Esophagus squamous epithelium (tissue), 5 donors: ENCODE measurements at places on chromosomes 5 and 9.

GRCh38 chr9:116409638-116410037 is 256.0 kb downstream of the PAPPA start:
- no peak for DNase-seq

DNA sequence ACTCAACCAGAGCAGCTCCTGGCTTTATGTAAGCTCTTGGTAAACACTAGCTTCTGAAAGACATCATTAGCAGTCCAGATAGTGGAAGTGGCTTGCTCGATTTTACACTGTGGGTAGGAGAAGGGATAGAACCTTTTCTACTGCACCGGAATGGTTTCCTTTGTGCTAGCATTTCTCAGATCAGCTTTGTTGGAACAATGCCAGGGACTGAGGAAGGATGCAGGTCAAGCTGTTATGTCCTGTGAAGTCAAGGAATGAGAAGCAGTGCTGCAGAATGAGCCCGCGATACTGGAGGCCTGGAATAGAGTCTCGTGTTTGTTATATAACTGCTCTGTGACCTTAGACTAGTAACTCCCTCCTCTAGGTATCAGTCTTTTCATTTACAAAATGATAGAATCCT is 233.6 kb downstream of the GABRB2 start:
- DNase-seq, result no peak

GRCh38 chr5:173591056-173591514 is 25.4 kb downstream of the BOD1 start:
- no peak for DNase-seq

GRCh38 chr9:32486839-32487562 is 39.0 kb downstream of the RIGI start:
- DNase-seq, result no peak

- DNase-seq, result no peak
These were observed 28.1 kb downstream of the FRMPD1 start for GRCh38 chr9:37678789-37679273.

DNA sequence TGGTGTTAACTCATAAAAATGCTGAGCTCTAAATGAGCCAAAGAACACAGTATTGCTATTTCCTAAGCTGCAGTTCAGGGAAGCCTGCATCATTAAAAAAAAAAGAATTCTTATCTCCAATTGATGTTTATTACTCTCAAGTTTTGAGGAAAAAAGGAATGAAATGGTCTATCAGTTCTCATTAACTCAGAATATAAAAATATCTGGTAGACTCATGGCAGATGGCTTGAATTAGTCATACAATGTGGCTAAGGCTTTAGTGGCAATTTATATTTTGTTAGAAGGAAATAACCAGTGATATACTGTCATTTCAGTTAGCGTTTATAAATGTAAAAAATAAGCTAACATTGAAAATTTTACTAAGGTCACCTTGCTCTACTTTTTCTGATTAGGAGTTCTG is 1403.4 kb upstream of the C9orf72 start:
- DNase-seq, result no peak

DNA sequence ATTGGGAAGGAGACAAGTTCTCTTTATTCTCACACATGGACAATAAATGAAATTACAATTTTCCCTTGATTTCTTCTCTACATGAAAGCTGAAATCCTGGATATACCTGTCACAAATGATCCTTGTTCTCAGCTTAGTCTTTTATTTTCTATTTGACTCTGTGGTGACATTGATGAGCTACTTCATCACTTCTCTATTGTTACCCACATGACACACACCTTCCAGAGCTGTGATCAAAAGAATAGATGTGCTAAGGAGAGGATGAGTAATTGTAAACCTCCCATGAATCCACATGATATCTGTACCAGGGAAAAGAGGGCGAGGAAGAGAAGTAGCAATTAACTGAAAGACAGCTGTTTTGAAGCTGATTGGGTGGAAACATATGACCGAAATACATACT is 102.0 kb downstream of the CAVIN4 start:
- DNase-seq, result no peak

DNA sequence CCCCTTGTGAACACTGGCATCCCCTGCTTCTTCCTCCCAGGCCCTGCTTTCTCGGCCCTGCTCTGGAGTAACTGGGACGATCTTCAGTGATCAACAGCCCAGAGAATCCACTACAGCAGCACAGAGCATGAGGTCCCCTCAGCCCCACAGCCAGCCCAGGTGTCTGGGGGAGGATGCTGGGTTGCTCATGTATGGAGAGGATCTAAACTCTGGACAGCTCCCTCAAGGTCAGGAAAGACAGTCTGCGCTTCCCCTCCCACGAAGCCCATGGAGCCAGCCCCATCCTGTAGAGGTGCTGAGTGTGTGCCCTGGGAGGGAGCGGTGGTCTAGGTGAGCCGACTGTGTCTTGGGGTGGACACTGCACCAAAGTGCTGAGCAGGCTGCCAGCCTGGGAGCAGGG is 190.2 kb downstream of the GABBR2 start:
- no peak for DNase-seq

GRCh38 chr9:108884701-108885100 is 22.6 kb downstream of the ACTL7A start:
- no peak for DNase-seq

- DNase-seq, result peak; percentile 21
These were observed 29.9 kb downstream of the CD180 start for GRCh38 chr5:67166460-67167285.

GRCh38 chr5:142098931-142099330 is 9.6 kb upstream of the NDFIP1 start:
- DNase-seq, result no peak

- DNase-seq, result no peak
These were observed 54.0 kb upstream of the ROR2 start for GRCh38 chr9:92004045-92004392.

GRCh38 chr5:148541054-148541835 is 113.1 kb downstream of the HTR4 start:
- DNase-seq, result no peak

- no peak for DNase-seq
These were observed 237.1 kb upstream of the NMUR2 start for GRCh38 chr5:152641970-152642805.

- DNase-seq, result no peak
These were observed 161.2 kb downstream of the C9orf50 start for GRCh38 chr9:129459547-129460322.

GRCh38 chr5:176401281-176402205 is 13.0 kb downstream of the HIGD2A start:
- no peak for DNase-seq

GRCh38 chr9:113581865-113582697 is 118.6 kb downstream of the RGS3 start:
- peak; percentile 65 for DNase-seq

DNA sequence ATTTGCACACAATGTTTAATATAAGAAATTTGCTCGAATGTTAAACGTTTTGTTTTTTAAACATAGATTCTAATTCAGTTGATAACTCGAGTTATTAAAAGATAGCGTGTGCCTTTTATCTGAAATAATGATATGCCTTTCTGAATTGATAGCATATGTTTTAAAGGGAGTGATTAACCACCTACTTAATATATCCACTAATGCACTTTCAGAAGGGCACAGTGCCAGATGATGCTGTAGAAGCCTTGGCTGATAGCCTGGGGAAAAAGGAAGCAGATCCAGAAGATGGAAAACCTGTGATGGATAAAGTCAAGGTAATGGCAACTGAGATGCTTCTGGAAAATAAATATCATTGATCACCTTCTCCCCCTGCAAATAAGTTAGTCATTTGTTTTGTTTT is 53.9 kb downstream of the ERAP1 start:
- no peak for DNase-seq

- DNase-seq, result no peak
These were observed 238.8 kb downstream of the ARHGAP26 start for GRCh38 chr5:143008809-143009521.

- no peak for DNase-seq
These were observed at the start of gene MCTP1 for GRCh38 chr5:95284572-95285408. Gene MCTP1, minus strand, starts transcription at chr5:95285094.

DNA sequence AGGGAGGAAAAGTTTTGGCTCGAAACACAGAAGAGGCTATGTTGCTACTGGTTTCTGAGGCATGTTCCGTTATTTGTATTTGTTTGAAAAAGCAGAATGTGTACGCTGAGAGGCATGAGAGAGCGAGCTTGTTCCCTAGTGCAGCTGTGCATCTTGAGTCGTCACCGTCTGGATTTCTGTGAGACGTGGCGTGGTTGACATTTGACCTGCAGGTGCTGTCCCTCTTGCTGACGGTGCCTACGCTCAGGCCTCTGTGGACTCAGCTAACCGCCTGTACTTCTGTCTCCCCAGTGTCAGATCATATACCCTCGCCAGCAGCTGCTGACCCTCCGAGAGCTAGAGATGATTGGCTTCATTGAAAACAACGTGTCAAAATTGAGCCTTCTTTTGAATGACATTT is 21.5 kb downstream of the TRIP13 start:
- DNase-seq, result no peak

DNA sequence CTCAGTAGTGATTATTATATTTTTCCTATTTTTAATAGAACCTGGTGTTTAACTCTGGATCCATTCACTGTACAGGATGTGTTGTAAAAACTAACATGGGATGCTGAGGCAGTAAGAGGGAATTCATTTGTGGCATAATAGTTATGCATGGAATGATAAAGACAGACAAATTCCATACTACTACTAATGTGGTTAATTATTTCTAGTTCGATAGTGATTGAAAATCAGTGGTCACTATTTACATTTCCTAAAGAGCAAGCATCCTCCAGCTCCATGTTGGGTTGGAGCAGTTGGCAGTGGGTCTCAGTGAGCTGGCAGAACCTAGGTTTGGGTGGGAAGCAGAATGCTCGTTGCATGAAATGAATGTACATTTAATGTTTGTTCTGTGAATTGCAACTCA is 122.6 kb downstream of the SAXO1 start:
- no peak for DNase-seq

- no peak for DNase-seq
These were observed 298.1 kb downstream of the PJA2 start for GRCh38 chr5:109111680-109112079.

DNA sequence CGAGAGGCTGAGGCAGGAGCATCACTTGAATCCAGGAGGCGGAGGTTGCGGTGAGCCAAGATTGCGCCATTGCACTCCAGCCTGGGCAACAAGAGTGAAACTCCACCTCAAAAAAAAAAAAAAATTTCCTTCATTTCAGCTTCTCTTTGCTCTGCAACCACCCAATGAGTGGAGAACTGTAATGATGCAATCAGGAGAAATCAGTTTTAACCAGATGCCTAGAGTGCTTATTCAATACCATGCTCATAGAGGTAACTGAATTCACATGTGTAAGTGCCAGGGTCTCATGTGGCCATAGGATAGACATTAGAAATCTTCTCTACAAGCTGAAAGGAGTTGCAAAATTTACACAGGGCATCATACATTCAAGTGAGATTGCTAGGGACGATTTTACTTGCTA is 70.6 kb downstream of the HMHB1 start:
- DNase-seq, result no peak

DNA sequence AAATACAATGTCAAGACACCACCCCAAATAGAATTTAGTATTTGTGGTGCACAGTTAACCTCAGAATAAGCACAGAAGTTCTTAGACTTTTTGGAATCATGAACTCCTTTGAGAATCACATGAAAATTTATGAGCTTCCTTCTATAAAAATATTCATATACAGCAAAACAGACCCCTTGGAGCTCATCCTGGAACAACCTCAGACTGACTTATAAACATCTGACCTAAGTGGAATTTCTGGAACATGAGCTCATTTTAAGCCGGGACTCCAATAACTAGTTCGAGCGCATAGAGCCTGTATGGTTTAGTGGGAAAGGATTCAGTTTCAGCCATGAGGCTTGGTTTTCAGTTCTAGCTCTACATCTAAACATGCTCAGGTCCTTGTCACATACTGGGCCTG is 192.3 kb downstream of the DEPDC1B start:
- no peak for DNase-seq

GRCh38 chr5:161235569-161235968 is 311.0 kb downstream of the GABRB2 start:
- DNase-seq, result no peak

DNA sequence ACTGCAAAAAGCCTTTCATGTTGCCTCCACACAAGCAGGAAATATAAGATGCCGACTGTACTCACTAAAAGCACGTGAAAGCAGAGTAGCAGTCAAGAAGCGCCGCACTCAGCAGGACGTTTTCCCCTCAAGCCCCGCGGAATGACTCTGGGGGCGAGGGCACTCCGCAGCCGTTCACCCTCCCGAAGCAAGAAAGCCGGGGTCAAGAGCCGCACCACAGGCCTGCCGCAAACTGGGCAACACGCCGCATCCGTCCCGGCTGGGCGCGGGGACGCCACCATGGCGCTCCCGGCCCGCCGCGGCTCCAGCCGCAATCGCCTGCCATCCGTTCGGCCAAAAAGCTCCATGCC is 364 bp downstream of the RPS6 start:
- DNase-seq, result no peak

- DNase-seq, result no peak
These were observed 668 bp downstream of the GLIS3 start for GRCh38 chr9:4299005-4299795.

GRCh38 chr5:158060212-158060611 is 201.3 kb upstream of the CLINT1 start:
- DNase-seq, result no peak

- DNase-seq, result no peak
These were observed 203.0 kb upstream of the VLDLR start for GRCh38 chr9:2418619-2419018.
